AG10803 (cell line): ENCODE measurements at places on chromosomes 13 and 19.

DNA sequence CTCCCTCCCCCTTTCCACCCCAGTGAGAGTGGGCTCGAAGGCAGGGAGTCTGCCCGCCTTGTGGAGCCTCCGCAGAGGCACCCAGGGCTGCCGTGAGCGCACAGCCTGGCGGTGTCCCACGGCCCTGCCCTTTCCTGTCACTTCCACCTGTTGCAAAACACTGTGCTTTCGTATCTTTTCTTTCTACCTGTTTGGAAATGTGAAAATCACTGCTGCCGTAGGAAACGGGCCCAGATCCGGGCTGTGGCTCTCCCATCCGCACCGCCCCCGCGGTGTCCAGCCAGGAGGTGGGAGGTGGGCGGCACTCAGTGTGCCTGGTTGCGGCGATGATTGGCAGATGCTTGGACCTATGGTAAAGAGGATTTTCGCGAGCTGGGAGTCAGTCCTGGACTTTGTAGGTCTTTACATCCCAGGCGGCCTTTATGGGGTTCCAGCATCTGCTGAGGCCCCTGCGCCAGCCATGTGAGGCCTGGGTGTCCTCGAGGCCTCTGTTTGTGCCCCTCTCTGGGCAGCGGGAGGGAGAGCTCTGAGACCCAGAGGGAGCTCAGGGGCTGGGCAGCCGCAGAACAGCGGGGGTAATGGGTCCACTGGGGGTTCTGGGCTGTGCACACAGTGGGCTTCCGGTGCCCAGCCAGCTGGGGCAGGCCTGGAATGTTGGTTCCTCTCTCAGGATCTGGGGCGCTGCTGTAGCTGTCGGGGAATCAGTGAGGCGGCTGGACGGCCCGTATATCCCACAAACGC is 6.1 kb downstream of the STK11 start:
- no peak for DNase-seq

- peak; percentile 68 for DNase-seq
Observed at GRCh38 chr19:37551129-37551993, 43.2 kb downstream of the ZNF571 start.

DNA sequence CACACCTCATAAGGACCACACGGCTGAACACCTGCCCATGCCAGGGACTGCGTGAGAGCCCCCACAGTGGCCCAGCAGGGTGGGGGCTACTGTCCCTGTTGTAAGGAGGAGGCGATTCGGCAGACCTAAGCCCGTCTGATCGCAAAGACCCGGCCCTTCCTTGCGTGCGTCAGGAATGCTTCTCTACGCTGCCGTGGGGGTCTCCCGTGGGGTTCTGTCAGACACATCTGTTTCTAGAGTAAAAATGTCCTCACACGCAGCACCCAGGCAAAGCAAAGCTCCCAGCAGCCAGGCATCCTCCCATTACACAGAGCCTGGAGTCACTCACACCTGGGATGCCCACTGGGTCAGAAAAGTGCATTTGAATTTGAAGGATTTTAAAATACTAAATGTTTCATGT is 147.7 kb upstream of the SOX1 start:
- DNase-seq = no peak

GRCh38 chr13:64925284-64925683 is 2304.9 kb downstream of the PCDH9 start:
- DNase-seq = peak; percentile 2

GRCh38 chr13:27339299-27339698 is 68.7 kb downstream of the RASL11A start:
- DNase-seq = peak; percentile 35

DNA sequence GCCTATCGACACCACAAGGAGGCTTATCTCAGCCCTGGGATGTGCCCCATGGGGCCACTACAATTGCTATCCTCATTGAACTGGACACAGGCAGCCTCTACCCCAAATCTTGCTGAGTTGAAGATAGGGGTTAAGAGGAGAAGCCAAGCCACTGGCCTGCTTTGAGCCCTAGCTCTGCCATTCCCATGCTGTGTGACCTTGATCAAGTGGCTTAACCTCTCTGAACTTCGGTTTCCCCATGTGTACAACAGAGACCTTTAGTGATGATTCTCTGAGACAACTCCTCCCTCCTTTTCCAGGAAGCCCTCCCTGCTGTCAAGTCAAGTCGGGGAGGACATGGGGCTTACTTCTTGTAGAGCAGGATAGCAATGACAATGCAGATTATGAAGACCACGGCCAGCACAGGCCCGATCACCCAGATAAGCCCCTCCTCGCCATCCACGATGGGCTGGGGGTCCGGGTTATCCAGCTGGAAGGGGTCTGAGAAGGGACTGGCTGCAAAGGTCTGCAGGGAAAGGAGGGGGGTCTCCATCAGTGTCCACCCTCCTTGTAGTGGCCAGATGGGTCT is 121.6 kb downstream of the PTPRS start:
- no peak for DNase-seq

GRCh38 chr13:42219876-42220275 is 52.1 kb upstream of the AKAP11 start:
- DNase-seq = no peak

GRCh38 chr19:35077411-35078223 is 36.1 kb downstream of the HPN start:
- DNase-seq = no peak

DNA sequence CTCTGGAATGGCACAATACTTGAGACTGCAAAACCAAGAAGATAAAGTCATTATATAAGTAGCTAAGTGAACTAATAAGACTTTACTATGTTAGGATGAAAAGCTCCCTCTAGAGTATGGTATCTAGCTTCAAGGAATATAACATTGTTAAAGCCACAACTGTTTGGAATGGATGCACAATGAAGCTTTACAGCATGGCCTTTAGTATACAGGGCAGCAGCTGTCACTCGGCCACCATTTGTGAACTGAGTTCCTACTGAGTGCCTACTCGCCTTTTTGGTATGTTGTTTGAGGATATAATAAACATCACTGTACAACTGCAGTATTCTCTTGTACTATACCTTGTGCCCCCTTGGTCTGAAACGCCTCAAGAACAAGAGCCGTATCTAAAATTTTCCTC is 6.8 kb downstream of the ALG5 start:
- no peak for DNase-seq

DNA sequence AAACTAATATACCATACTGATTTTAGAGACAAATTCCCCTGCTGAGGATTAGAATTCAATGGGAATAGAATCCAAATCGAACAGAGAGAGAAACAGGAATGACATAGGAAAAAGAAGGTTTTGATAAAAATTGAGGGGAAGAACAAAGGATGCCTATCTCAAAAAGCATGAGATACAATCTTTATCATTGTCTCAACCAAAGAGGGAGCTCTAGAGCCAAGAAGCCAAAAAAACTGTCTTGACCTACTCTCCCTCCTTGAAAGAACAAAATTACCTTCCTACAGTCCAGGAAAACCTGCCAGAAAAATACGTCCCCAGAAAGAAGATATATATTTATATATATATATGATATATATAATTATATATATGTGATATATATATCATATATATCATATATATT is 39.2 kb upstream of the MIR17HG start:
- DNase-seq = no peak

- DNase-seq = no peak
Observed at GRCh38 chr19:46515290-46515609, 19.6 kb upstream of the PNMA8B start.

- DNase-seq = no peak
Observed at GRCh38 chr13:113935001-113935844, 38.7 kb downstream of the C13orf46 start.

DNA sequence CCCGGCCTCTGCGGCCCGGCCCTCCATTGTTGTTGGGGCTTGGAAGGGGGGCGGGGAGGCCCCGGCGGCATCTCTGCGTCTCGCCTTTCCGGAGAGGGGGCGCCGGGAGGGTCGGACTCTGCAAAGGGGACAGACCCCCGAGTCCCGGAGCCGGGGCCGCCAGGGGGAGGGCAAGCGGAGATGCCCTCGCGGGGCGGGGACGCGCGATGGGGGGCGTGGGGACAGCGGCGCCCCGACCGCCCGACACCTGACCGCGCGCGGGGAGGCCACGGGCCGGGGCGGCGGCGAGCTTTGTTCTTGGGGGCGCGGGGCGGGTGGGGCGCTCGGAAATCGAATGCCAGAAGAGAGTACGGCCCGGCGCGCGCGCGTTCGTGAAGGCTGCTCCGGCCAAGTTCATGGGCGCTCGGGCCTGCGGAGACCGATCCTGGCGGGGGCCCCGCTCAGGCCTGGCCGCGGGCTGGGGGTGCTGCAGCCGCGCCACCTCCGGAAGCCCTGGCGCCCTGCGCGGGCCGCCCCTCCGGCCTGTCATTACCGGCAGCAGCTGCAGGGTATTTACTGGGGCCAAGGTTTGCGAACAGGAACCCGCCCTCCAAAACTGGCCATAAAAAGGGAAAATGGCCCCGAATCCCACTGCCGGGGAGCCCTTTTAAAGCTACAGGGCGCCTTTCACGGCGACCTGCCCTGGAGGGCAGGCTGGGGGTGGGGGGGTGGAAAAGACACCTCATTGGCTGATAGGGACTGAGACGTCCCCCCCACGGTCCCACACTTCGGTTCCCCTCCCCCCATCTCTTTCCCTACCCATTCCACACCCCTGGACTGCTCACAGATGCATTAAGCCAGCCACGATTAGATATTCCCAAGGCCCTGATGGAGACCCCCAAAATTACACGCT is 11.1 kb upstream of the NANOS3 start:
- no peak for DNase-seq

- peak; percentile 82 for DNase-seq
Observed at GRCh38 chr13:33194820-33195692, 90.5 kb downstream of the STARD13 start.

- DNase-seq = peak; percentile 42
Observed at GRCh38 chr13:44230736-44231135, 142.9 kb upstream of the SERP2 start.

- DNase-seq = no peak
Observed at GRCh38 chr13:73450583-73450982, 391.8 kb downstream of the KLF5 start.

DNA sequence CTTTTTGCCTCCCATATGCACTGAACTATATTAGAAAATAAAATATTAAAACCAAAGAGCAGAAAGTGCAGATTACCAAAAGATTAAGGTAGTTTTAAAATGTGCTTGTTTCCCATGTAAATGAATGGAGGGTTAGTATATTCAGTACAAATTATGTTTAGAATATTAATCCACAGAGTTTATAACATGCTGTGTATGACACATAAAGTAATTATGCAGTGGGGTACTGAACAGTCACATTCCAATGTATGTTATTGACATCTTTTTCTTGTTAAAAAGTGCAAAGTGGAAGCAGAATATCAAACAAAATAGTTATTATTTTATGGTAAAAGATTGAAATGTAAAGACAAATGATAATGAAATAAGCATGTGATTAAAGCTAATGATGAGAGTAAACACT is 79.3 kb downstream of the GPC6 start:
- no peak for DNase-seq

DNA sequence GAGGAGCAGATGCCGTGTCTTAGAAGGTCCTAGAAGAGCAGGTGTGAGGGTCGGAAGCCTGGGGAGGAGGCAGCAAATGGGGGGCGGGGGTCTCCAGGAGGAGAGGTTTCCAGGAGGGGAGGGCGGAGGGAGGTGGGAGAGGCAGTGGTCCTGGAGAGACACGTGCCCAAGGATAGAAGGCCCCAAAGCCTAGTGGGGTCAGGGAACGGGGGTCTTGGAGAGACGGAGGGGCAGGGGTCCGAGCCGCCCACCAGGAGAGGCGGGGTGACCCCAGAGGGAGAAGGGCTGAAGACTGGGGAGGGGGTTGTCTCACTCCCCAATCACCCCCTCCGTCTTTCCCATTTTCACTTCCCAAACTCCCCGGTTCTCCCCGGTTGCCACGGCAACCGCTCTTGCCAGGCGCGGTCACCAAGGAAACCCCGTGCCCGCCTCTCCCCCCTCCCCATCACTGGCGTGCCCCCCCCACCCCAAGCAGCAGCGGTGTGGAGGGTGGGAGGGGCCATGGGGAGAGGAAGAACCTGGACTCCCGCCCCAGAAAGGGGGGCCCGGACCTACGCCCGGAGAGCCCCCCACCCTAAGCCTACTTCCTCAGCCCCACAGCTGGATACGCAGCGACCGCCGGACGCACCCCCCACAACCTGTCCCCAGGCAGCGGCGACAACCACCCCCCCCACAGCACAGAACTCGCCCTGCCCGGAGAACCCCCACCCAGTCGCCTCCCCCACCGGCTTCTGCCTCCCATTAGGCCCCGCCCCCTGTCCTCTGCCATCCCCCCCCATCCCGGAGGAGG is 988 bp downstream of the LRRC4B start:
- no peak for DNase-seq

DNA sequence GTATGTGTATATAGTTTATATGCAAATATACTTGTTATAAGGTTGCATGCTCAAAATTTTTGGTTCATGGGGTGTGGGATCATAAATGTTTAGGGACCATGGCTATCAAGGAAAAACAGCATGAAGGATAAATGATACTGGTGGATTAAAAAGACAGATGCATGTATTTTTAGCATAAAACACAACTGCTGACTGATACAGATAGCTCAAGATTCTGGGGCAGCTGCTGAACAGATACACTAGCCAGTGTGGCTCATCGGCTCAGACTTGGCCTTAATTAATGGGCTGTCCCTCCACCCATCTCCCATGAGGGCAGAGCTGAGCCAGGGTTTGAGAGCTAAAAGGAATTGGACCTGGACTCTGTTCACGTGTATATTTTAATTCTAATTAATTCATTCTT is 11.4 kb downstream of the ALOX5AP start:
- DNase-seq = no peak

DNA sequence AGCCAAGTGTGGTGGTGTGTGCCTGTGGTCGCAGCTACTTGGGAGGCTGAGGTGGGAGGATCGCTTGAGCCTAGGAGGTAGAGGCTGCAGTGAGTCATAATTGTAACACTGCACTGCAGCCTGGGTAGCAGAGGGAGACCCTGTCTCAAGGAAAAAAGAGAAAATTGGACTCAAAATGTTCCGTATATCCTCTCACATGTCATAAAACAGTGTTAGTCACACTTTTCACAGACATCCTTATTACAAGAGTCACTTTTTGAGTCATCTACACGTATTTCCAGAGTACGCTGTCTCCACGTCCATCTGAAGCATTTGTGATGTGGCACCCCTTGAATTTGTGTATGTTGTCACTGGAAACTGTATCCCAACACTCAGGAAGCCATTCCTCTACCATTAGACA is 133.0 kb downstream of the SIPA1L3 start:
- DNase-seq = peak; percentile 88

DNA sequence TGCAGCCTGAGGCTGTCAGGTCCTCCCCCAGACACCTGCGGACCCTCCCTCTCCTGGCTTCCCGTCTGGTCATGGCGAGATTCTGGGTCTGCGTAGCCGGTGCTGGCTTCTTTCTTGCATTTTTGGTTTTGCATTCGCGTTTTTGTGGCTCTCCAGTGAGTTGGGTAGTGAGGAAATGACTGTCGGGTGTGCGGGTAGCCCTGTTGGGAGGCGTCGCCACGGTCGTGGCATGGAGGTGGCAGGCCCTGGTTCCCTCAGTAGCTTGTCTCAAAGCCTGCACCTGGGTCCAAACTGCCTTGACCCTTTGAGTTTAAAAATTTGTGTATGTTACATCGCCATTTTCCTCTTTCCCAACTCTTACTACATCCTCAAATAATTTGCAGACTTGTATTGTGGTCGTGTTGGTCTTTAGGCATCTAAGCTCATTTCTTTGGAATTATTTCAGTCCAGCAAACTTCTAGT is 344 bp downstream of the NHLRC3 start:
- peak; percentile 33 for DNase-seq

- DNase-seq = peak; percentile 29
Observed at GRCh38 chr13:39603424-39603947, 493 bp upstream of the LHFPL6 start.

GRCh38 chr13:63501702-63502101 is 2086.1 kb upstream of the PCDH20 start:
- DNase-seq = no peak

- no peak for DNase-seq
Observed at GRCh38 chr13:29196409-29197074, 376.4 kb downstream of the MTUS2 start.

GRCh38 chr19:33312065-33312464 is 9.7 kb upstream of the CEBPA start:
- no peak for DNase-seq
